Adipocyte (in vitro differentiated cells): ENCODE measurements at places on chromosomes 4 and X.

DNA sequence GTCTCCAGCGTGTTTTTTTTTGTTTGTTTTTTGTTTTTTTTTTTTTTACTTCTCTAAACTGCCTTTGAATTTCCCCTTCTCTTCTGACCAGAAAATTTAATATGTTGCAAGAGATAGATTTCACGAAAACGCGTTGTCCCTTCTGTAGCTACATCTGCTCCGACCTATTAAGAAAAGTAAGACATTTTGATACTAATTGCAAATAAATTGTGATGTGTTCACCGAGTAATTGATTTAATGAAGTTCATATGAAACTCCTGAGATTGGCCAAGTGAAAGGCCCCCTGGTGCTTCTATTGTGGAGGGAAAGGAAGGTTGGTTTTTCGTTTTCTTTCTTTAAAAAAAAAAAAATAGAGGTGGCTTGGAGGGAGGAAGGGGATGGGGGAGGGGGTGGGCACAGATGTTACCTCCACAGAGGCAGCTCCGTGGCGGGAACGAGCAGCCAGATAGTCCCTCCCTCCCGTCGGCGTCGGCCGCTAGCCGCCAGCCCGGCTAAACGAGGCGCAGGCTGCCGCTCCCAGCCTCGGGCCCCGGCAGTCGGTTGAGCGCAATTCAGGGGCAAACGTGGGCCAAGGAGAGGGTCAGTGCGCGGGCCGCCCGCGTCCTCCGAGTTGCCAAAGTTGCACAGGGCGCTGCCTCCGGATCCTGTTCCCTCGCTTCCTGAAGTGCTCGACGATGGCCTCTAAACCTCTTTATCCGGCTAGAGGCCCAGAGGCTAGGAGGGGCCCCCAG, 139.1 kb upstream of the ZIC3 start:
- no peak for DNase-seq

DNA sequence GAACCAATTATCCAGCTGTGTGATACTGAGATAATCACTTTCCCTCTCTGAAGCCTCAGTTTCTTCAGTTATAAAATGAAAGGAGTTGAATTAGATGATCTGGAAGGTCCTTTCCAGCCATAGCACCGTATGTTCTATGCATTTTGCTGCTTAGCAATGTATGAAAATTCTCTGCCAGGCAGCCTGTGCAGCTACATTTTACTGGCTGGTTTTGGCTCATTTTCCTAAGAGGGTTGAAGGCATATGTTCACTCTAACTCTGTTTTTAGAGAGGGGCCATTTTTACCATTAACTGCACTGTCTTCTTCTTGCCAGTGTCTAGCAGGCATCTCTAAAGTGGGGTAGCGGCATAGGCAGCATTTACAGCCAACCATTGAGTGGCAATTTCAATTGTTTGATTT, 26.1 kb downstream of the TRPC5 start:
- DNase-seq = no peak

DNA sequence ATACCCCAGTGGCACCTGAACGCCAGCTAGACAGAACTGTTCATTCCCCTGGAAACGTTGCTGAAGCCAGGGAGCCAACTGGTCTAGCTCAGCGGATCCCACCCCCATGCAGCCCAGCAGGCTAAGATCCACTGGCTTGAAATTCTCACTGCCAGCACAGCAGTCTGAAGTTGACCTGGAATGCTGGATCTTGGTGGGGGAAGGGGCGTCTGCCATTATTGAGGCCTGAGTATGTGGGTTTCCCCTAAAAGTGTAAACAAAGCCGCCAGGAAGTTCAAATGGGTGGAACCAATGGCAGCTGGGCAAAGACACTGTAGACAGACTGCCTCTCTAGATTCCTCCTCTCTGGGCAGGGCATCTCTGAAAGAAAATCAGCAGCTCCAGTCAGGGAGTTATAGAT, 213.0 kb downstream of the NKX6-1 start:
- DNase-seq = no peak

GRCh38 chr4:41257257-41257901, 651 bp downstream of the UCHL1 start:
- DNase-seq = peak; percentile 87

DNA sequence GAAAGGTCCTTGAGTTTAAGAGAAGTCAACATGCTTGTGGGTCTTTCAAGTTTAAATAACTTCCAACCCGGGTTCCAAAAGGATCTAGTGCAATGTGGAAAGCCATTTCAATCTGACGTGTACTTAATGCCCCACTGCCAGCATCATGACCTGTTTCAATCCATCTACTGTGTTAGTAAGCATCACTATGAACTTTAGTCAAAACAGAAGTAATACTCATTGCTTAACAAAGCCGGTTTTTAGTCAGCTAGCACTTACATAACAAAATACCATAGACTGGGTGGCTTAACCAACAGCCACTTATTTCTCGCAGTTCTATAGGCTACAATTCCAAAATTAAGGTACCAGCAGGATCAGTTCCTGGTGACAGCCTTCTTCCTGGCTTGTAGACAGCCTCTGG, 677.5 kb downstream of the DMD start:
- no peak for DNase-seq

DNA sequence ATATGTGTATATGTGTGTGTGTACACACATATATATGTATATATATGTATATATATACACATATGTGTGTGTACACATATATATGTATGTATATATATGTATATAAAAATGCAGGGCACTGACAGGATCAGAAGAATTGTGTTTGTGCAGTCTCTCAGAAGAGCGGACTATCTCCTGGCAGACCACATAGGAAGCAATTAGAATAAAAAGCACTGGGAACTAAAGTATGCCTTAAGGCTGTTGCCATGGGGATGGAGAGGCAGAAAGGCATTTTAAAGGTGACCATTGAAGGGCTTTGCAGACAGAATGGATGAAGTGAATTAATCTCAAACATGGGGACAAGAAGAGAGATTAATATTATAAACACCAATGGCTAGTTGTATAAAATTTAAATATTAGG, 33.7 kb upstream of the USP51 start:
- no peak for DNase-seq

- no peak for DNase-seq
Observed at GRCh38 chr4:74395633-74396032, 30.7 kb downstream of the EREG start.

DNA sequence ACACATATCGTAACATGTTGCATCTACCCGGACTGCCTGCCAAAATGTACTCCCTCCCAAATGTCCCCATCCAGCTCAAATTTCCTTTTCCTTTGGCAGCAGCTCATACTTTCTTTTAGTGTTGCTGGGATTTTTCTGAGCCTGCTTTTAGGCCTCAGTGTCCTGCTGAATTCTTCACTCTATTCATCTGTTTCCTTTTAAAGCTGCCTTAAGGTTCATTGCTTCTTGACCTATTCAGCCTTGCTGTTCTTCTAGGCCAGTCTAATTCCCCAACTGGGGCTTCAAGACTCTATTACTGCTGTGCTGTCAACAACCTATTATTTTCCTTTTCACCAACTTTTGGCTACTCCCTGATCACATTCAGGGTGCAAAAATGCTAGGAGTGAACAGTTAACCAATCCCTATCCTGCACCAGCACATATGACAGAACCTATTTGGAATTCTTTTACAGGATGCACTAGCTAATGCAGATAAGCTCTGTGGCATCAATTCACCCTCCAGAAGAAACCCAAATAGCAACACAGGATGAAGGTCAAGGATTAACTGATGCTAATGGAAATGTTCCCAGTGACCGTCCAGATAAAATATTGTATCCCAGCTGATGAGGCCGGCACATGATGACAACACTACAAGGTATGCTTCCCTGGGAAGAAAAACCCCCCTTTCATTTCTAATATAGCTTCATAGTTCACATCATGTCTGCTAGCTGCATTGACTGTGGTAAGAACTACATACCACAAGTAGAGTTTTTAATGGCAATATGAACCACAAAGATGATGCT, 114.7 kb upstream of the TTC29 start:
- peak; percentile 91 for DNase-seq

DNA sequence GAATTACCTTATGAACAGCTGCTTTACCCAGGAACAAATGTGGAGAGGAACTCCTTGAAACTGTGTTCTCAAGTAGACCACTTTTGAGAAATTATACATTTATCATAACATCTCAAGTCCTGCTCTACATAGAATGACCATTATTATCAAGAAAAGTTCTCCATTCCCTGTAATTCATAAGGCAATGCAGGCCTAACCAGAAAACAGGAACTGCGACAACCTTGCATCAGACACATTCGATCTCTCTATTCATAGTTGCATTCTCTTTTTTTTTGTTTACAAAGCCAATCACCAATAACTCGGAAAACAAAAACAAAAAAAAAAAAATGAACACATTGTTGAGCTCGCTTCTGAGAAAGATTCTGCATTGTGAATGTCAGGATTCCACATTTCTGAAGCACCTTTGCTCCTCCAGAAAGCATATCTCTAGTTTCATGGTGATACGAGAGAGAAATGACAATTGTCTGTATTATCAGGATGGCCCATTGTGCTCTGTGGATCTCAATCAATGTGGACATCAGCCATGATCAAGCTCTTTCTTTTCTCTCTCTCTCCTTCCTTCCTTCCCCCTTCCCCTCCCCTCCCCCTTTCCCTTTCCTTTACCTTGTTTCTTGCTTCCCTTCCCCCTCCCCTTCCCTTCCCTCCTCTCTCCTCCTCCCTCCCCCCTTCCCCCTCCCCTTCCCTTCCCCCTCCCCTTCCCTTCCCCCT, 32.4 kb upstream of the CD99 start:
- DNase-seq = no peak

GRCh38 chr4:94458682-94459081, 6.9 kb downstream of the PDLIM5 start:
- peak; percentile 34 for DNase-seq

GRCh38 chr4:150006197-150006596, 72.0 kb upstream of the DCLK2 start:
- peak; percentile 82 for DNase-seq

GRCh38 chr4:150072906-150073714, 5.1 kb upstream of the DCLK2 start:
- DNase-seq = peak; percentile 94

- DNase-seq = peak; percentile 79
Observed at GRCh38 chr4:143399113-143399949, 62.7 kb downstream of the GAB1 start.

DNA sequence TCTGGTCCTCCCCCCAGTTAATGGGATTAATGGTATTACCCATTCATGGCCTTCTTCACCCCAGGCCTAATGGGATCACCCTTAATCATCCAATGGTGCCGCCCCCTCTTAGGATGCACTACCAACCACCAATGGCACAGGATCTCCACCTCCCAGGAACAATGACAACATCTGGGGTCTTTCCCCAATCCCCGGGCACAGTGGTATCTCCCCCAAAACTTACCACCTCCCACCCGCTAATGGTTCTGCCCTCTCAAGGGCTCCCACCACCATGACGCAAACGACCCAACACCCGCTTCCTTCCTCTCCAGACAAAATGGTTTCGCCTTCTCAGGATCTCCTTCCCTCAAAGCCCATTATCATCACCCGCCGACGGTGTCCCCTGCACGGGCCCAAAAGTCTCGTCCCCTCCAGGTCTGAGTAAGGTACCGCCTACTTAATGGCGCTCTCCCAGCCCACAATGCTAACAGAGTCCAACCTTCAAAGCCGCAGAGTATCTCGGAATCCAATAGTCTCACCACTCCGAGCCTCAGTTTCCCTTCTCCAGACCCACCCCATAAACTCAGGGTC, 458 bp downstream of the GRIPAP1 start:
- DNase-seq = peak; percentile 35

DNA sequence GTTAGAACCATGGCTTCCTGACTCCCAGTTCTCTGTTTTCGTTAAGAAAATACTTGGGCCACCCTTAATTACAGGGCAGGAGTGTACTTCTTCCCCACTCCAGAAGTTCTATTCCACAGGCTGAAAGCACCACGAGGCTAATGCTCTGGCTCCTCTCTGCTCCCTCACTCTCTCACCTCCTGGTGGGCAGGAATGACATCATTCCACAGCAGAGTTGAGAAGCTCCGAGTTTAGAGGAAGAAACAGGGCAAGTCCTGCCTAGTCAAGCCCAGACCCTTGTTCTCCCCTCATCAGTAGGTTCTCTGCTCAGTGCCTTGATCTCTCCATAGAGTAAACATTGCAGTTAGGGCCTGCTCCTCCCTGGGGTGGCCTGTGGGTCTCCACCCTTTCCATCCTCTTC, 343.8 kb upstream of the CLNK start:
- DNase-seq = no peak

DNA sequence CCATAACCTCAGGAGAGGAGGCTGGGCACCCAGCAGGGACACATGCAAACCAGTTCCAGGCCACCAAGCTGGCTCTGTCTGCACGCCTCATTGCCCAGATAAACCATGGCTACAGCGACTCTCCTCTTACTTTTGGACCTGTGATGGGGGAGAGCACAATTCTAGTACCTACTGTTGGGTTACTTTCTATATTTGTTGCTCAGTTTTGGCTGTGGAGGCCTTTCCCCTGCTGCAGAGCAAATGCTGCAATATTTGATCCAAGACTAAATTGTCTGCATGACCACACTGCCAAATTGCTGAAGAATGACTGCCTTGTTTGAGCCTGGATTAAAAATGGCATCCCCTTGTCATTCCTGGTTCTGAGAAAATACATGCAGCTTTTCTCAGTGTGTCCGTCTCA, 253.5 kb downstream of the ARHGAP10 start:
- DNase-seq = no peak

DNA sequence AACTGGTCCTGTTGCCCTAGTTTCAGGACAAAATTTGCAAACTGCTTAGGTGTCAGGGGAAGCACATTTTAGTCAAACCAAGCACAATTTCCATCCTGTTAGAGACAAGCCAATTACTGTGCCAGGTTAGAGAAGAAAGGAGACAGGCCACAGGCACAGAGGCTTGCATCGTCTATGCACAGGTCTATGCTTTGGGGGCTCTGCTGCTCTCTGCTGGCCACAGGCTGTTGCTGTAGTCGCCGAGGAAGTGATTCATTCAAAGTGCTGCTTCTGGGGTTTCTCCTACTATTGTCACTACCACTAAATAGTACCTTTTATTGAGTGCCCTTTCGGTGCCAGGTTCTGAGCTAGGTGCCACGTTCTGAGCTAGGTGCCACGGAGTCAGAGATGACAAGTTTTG, 45.5 kb downstream of the VGLL1 start:
- DNase-seq = peak; percentile 65

DNA sequence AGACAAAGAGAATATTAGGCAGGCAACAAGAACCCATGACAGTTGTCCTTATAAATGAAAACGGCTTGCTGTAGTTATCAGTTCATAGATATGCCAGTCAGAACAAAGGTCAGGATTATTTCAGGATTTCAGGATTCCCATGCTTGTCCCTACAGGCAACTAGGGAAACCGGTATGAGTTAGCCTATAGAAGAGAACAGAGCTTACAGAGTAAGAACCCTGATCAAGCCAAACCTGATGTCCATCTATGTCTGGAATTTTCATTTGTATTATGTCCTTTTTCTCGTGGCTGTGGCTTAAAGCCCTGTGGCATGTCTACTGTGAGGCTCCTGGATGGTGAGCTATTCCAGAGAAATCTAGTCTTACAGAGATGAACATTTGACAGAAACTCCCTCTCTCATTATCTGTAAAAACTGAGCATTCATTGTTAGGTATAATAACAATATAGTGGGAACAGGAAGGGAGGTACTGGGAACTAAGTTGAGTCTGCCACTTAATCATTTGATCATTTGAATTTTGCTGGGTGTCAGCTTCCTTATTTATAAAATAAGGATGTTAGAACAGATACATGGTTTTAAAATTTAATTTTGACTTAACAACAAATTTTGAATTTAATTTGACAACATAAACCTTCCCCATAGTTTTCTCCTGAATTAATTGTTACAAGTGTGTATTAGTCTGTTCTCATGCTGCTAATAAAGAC, 129.5 kb upstream of the KLF3 start:
- DNase-seq = no peak
